ENCODE measurements at places on chromosomes 1 and 21. TPM values are rescaled to one million over a fixed set of nuclear protein-coding genes. Genes with fewer than 3 reads are reported as not detected.

The NOS1AP gene
- 0.97 TPM for total RNA-seq

The C8B gene
- total RNA-seq, result not detected

The PUSL1 gene
- 16.2 TPM for total RNA-seq

The FOXD2 gene
- total RNA-seq, result 3.5 TPM

The OVAAL gene
- total RNA-seq, result not detected

Data from articular chondrocyte of knee joint (primary cell).